HuH-7.5 (cell line): ENCODE measurements at places on chromosomes 2 and 18.

GRCh38 chr2:160388464-160389263 is 104.9 kb downstream of the RBMS1 start:
- no peak for DNase-seq

GRCh38 chr2:114550364-114550763 is 107.9 kb downstream of the DPP10 start:
- no peak for DNase-seq

GRCh38 chr18:77020561-77020960 is 112.0 kb downstream of the MBP start:
- DNase-seq: no peak

DNA sequence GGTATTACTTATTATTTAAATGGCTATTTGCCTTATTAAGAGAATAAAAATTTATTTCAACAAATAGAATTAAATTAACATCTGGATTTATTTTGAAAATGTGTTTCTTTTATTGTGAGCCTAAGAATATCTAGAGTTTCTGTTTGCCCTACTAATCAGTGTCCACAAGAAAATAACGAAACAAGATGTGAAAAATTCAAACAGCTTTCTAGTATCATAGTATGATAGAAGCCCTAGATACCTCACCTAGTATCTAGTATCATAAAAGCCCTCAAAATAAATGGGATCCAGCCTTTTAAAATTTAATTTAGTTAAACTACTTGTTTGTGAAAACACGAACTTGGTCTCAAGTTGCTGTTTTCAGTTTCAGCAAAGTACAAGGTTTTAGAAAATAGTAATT is 13.7 kb upstream of the SLC40A1 start:
- no peak for DNase-seq

- DNase-seq: no peak
These were observed 30.7 kb upstream of the DUSP2 start for GRCh38 chr2:96175951-96176350.

DNA sequence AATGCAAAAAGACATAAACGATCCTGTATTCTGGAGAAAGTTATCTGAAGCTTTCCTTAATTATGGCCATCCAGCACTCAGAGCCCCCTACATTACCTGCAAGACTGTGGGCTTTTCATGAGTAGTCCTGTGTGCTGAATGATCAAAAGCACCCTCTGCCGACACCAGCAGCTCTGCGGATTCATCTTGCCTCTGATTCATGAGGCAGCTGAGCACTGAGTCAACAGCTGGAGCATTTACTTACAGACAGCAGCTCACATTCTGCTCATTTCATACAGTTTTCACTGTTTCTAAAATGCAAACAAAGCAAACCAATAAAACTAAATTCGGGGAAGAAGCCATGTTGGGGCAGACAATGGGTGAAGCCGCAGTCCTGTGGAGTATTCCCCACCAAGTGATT is 886.5 kb downstream of the CNTNAP5 start:
- no peak for DNase-seq

- DNase-seq: no peak
These were observed 40.0 kb downstream of the SIGLEC15 start for GRCh38 chr18:45865466-45865865.

- peak; percentile 31 for DNase-seq
These were observed 84.7 kb upstream of the NEDD4L start for GRCh38 chr18:57959278-57959677.

DNA sequence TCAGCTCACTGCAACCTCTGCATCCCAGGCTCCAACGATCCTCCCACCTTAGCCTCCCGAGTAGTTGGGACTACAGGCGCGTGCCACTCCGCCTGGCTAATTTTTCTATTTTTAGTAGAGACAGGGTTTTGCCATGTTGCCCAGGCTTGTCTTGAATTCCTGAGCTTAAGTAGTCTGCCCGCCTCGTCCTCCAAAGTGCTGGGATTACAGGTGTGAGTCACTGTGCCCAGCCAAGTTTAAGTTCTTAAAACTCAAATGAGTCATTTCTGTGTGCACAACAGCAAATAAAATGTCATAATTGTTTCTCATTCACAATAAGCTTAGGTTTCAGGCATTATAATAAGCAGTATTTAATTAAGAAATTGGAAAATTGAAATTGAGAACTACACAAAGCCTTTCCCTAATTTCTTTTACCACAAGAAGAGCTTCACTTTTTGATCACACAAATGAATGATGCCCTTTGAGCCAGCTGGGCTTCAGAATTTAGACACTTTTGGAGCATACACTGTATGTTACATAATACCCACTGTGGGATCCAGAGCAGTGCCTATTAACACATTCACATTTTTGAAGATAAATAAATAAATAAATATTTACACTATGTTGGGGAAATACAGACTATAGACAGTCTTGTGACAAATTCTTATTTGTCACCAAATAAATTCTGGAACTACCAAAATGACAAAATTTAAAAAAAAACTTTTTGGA is 8.6 kb upstream of the ME2 start:
- no peak for DNase-seq

- DNase-seq: no peak
These were observed 261.6 kb downstream of the NDUFA10 start for GRCh38 chr2:239763433-239764097.

DNA sequence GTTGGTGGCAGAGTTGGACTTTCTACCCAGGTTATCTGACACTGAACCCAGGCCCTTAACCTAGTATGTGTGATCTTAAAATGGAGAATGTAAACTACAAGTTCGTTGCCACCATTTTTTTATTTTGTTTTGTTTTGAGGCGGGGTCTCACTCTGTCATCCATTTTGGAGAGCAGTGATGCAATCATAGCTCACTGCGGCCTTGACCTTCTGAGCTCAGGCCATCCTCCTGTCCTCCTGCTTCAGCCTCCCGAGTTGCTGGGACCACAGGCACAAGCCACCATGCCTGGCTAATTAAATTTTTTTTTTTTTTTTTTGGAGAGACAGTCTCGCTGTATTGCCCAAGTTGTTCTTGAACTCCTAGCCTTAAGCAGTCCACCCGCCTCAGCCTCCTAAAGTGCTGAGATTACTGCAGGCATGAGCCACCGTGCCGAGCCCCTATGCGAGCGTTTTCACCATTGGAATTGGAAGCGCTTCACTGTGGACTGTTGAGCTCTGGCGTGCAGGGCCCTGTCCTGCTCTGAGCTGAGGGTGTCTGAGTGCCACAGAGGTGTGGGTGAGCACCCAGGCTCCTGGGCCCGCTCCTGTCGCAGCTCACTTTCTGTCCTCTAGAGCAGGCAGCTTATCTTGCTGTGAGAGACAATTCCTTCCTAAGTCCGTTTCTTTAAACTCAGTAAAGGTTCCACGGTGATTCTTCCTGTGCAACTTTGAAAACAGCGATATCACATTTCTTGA is 186.9 kb downstream of the LDLRAD4 start:
- DNase-seq: no peak

DNA sequence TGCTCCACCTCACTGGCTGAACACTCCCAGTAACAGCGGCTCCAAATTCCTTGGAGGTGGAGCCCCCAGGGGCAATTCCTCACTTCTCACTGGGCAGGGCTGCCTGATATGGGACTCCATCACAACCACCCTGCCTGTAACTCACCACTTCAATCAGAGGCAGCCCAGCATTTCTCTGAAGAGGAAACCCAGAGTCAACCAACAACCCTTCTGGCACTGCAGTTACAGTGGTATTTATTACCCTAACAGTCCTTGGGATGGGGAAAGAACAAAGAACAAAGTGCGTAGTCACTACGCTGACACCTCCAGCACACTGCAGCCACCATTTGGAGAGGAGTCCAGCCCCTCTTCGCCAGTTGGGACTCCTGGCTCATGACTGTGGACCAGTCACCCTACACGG is 85.7 kb upstream of the GALNT13 start:
- DNase-seq: no peak

- DNase-seq: no peak
These were observed 34.2 kb upstream of the CAB39 start for GRCh38 chr2:230678451-230678850.

DNA sequence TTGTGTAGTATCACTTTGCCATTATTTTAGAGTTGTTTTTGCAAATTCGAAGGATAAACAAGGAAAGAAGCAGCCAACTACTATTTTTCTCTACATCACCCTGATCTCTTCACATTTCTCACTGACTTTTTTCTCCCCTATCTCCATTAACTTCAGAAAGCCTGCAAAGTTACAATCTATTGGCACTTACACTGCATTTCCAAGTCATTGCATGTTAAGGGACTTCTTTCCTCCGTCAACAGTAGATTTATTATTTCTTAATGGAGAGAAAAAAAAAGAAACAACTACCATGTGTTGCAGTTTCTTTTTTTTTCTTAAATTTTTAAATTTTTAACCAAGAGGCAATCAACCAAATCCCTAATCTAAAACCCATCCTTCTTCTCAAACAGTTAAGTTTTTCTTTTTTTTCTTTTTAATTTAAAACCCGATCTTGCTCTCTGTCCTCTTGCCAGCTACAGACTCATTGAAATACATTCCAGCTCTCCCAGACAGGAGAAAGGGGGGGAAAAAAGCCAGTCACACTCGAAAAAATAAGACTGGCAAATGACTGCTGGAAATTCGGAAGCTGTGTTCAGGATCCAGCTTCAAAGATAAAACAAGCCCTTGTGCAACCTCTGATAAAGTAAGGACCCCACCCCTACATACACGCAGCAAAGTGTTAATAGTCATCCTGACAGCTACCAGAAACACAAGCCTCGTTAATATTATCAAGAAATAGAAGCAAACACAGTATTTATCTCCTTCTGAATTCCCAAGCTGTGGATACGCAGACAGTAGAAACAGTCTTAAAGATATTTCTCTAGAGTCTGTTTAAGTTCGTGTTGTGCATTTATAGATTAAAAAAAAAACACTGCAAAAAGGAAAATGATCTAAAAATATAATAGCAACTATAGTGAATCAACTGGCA is 1.3 kb downstream of the LRRTM4 start:
- no peak for DNase-seq

DNA sequence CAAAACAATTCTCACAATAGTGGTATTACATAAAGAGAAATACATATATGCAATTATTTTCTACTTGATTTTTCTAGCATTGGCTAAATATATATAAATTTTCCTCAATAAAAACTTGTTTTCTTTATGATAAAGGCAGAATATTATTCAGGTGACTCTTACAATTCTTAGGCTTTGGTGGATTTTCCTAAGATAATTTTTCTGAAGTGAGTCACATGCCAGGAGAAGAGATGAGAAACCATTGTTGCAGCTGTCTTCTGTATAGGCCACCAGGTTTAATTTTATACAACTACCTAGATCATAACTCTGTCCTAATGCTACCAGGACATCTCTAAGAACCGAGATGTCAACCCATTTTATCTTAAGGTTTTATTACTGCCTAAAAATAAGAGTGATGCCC is 552.4 kb upstream of the CDH2 start:
- DNase-seq: no peak

DNA sequence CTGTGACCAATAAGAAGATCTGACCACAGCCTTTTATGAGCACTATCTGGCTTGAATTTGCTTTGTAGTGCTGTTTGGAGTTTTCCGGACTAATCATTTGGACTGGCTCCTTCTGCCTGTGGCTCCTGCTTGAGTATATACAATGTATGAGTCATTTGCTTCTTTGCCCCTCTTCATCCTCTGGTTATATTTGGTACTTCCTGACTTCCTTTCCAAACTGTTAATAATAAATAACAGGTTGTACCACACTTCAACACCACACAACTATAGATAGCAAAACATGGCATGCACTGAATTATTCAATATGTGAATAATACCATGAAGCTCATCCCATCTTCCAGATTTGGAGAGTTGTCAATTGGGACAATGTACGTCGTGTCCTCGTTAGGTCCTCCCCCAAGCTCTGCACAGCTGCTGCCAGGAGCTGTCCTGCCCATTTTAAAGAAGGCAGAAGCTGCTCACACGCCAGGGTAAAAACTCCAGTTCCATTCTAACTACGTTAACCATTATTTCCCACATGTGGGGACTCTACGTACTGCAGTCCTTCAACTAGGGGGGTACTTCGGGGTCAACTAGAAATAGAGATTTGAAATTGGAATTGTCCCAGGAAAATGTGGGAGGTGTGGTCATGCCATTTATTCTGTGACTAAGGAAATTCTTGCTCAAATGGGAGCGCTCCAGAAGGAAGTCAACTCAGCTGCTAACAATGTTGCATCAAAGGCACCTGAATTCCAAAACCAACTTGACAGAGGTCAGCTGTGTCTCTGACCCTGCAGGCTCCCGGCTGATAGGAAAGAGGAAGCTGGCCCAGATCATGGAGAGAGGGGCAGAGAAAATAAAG is 38.1 kb downstream of the ST8SIA5 start:
- no peak for DNase-seq

- DNase-seq: no peak
These were observed 3.1 kb upstream of the SEH1L start for GRCh38 chr18:12944709-12945108.

DNA sequence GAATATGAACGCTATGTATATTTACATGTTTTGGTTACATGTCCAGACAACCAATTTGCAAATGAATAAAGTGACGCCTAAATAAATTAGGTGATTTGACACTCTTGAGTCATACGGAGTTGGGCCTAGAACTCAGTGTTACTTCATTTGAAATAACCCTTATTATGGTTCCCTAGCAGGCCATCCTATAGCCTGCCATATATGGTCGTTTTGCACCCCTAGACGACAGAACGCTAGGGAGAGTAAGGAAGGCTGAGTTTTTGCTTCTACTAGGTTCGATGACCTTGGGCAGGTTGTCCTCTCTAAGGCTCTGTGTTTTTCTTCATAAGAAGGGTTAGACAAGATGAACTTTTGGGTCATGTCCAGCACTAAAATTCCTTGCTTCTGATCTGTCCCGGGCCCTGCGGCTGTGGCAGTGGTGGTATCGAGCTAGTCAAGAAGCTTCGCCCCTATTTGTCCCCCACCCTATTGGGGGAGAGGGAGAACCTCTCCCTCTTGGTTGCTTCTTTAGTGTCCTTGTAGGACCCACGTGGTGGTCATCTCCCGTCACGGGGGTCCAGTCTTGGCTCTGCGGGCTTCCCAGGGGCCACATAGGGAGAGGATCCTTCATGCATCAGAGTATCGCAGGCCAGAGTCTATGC is 574 bp upstream of the EML4 start:
- DNase-seq: no peak

DNA sequence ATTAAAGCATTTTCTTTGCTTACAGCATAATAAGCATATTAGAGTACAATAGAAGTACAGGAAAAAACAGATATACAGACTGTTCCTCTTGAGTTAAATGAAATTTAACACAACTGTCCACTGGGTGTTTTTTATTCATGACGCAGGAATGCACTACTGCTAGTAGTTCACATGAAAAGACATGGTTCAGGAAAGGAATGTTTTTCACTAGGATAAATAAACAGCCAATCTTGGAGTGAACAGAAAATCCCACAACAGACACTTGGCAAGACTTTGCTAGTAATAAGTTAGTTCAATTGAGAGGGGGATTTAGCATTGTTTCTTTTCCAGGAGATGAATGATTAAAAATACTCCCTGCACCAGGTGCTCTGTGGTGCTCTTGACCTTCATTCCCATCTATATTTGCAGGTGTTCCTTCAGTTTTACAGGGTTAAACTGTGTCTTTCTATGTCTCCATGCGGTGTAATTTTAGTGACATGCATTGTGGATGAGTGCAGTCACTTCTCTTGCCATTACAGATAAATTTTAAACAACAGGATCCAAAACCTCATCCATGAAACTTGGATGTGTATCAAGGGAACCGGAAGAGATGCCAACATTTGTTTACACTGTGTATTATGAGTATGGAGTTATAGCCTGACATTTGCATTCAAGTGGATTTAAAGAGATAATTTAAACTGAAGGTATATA is 796.6 kb downstream of the DSC3 start:
- no peak for DNase-seq
